ENCODE measurements at places on chromosomes 7 and 10.

- DNase-seq: no peak
These were observed 126.3 kb upstream of the CELF2 start for GRCh38 chr10:10891124-10892082.

DNA sequence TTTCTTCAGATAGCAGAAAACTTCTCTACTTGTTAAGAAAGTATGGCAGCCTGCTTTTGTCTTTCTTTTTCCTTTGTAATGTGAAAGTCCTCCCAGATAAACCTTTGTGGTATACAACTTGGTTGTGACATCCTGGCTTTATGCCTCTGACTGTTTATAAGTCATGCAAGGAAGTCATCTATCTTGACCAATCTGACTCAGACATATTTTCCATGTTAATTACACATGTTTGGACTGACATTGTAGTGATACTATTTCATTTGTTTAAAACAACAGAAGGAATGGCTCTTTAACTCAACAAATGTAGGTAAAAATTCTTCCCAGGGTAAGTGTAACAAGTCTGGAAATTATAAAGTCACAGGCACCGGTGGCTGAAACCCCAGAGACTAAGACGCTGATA is 341.6 kb upstream of the MEOX2 start:
- DNase-seq: no peak

GRCh38 chr7:152485826-152486225 is 50.0 kb upstream of the KMT2C start:
- no peak for DNase-seq

GRCh38 chr10:80523773-80524172 is 13.9 kb upstream of the SH2D4B start:
- no peak for DNase-seq

DNA sequence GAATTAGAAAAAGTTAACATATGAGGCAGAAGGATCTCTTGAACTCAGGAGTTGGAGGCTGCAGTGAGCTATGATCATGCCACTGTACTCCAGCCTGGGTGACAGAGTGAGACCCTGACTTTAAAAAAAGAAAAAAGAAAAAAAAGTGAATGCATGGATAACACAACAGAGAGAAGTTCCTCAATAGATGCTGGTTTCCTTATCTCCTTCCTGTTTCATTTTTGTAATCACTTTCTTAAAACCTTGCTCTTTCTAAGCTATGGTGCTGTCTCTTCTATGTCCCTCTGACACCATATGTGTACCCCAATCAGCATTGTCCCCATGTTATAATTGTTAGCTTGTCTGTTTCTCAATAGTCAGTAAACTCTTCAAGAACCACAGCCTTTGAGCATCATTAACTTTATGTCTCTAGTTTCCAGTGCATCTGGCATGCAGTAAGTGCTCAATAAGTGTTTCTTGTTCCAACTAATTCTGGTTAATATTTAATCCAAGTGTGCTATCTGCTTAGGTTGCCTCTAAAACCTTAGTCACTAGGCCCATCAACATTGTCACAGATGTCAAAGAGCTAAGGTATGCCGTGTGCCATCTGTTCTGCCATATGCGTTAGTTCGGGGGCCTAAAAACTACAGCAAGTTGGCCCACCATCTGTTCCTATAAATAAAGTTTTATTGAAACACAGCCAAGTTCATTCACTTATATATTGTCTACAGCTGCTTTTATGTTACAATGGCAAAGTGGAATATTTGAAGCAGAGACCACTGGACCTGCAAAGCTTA is 36.2 kb downstream of the MPP7 start:
- no peak for DNase-seq

- DNase-seq: no peak
These were observed 299.1 kb upstream of the NFE2L3 start for GRCh38 chr7:25852939-25853271.

DNA sequence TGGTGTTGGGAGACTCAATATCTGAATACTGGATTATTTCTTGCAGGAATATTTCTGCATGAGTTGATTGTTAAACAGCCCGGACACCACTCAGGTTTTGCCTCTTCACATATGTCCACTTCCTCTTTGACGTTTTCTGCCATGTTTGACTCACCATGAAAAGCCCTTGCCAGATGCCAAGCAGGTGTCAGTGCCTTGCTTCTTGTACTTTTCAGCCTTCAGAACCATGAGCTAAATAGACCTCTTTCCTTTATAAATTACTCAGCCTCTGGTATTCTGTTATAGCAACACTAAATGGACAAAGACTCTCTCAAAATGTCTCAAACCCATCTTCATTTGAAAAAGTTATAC is 24.7 kb upstream of the MACC1 start:
- DNase-seq: no peak

DNA sequence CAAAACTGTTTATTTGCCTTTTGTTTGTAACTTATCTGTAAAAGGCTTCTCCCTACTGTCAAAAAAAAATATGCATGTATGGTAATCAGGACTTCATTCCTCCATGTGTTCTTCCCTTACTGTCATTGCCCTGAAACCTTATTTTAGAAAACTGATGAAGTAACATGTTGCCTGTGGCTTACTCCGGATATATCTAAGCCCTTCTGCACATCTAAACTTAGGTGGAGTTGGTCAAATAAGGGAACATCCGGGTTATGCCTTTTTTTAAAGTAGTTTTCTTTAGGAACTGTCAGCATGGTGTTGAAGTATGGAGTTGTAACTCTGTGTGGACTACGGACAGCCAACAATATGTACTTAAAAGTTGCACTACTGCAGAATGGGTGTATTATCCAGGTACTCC is 6.2 kb downstream of the SAR1A start:
- no peak for DNase-seq

DNA sequence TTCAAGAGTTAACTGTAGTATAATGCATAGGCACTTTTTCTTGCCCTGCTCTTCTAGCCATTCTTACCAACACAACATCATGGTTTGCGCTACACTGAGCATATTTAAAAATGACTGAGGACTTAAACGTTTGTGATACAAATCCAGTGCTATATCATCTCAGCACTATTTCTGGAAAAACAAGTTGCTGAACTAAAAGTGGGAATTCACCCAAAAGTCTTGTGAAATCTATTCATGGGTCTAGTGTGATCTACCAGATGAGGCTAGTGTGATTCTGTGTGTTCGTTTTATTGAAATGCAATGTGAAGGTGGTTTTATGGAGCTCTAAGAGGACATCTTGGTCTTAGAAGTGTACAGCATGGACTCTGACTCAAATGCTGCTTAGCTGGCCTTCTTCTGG is 584.6 kb upstream of the POM121L12 start:
- no peak for DNase-seq

- no peak for DNase-seq
These were observed 121.7 kb downstream of the FANK1 start for GRCh38 chr10:126017961-126018560.

- DNase-seq: no peak
These were observed 15.4 kb downstream of the GSDME start for GRCh38 chr7:24741679-24742505.

- no peak for DNase-seq
These were observed 94.9 kb upstream of the AGK start for GRCh38 chr7:141456298-141456697.

DNA sequence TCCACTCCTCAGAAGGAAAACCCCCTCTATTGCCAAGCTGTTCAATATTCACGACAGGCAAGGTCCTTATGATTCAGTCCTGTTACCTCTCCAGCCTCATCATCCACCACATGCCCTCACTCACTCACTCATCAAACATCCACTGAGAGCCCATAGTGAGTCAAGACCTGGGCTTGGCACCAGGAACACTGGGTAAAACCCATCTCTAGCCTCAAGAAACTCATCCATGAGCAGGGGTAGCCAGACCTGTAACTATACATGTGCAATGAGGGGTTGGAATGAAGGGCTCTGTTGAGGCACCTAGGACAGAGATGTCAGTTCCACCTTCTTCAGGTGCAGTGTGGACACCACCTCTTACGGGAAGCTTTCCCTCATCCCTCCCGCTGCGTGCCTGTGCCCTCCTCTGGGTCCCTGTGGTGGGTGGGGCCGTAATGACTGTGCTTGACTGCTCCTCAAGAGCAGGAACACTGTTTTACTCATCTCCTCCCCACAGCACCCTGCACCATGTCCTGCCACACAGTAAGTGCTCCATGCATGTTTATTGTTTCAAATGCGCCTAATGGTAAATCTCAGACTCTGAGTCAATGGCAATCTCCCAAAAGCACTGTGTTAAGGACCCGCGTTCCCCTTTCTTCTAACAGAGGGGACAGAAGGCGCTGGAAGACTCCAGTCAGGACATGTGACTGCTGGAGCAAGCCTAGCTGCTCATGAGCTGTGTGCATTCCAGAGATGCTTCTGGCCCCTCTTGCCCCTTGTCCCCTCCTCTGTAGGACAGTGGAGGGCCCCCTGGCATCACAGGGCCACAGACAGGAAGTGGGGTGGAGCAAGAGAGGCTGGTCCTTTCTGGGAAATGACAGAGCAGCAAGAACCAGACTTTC is 95.4 kb downstream of the HIPK2 start:
- DNase-seq: no peak

All from NCI-H526 (cell line).